ENCODE measurements at places on chromosomes 2 and 18.
A peak's percentile ranks its signal among the peaks of the same experiment; 100 is the strongest.

DNA sequence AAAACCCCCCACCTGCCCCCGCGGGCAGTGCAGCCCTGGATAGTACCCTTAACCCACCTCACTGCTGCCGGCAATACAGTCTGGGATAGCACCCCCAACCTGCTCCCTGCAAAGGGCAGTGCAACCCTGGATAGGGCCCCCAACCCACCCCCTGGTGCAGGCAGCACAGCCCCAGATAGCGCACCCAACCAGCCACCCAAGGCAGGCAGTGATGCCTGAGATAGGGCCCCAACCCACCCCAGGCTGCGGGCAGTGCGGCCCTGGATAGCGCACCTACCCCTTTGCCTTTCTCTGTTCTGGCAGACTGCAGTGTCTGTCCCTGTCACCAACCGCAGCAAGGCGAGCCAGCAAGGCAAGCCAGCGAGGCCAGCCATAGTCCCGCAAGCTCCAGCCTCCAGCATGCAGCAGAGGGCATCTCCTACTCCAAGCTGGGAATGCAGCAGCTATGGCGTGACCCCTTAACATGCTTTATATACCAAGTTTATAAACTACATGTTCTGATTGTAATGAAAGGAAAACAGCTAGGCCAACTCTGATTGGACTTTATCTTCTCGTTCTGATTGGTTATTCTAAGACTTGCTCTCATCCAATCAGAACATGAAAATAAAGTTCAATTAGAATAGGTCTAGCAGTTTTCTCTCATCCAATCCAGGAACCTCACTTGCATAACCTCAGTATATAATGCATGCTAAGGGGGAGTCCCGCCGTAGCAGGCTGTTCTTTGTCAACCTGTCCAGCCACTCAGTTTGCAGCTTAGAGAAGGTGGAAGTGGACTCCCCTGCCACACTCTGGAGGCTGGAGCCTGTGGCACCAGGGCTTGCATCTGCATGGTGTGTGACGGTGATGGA is 34.1 kb upstream of the ANKRD62 start:
- DNase-seq = no peak

DNA sequence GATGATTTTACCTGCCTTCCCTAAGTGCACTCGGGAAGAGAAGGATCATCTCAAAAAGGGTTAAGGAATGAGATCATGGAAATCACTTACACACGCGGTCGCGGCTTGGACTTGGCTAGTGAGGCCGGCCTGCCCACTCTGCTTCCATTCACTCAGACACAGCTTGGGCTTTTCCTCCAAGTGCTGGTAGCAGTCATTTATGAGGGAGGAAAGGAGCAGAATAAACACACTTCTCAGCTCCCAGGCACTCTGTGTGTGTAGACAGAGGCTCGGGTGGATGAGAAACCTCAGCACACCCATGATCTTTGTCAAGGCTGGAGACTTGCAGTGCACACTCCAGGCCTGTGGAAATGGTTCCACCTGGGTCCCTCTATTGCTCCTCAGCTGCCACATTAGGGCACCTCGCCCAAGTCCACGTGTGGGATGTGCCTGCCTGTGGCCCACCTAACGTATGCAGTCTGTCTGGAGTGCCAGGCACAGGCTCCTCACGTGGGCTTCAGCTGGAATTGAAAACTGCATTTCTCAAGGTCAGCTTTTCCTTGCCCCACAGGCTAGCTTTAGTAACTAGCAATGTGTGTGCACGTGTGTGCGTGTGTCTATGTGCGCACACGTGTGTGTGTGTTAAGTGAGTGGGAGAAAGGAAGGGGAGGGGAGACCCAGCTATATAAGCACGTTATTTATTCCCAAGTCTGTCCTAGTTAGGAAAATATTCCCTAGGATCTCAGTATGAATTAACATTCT is 288.4 kb downstream of the SOX11 start:
- DNase-seq = no peak

DNA sequence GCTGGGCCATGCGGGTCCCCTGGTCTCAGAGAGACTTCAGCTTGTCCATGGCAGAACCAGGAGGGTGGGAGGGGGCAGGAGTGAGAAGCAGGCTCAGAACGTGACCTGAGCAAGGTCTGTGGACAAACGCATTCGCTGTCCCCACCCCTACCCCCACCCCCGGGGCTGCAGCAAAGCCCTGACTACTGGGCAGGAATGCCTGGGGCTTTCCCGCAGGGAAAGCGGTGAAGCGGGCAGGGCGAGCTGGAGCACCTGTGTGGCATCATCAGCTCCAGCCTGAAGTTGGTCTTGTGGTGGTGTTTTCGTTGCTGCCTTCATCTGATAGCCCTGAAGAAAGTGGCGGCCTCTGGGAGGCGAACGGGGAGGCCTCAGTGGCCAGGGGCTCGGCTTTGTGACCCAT is 26.1 kb upstream of the ALKAL2 start:
- DNase-seq = no peak

DNA sequence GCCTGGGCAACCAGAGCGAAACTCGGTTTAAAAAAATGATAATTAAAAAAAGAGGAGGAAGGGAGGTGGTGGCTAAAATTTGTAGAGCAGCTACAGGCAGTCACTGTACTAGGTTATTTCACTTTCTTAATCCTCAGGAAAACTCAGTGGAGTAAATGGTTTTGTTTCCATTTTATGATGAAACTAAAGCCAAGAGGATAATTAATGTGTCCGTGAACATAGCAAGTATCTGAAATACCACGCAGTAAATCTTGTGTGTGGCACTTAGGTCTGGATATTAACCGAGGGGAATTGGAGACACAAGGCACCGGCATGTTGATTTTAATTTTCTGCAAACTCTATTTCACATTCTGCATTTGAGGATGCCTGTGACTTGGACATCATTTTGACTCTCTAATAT is 14.5 kb downstream of the SH3BP4 start:
- DNase-seq = no peak

DNA sequence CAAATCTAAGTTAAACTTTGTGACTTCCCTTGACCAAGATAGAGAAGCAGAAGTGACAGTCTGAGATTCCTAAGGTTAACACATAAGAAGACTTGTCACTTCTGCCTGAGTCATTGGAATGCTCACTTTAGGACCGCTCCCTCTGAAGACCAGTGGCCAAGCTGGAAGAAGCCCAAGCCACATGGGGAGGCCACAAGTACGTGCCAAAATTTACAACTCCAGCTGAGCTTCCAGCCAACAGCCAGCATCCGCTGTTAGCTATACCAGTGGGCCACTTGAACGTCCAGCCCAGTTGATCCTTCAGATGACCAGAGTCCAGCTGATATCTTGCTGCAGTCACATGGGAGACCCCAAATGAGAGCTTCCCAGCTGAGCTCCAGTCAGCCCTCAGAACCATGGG is 18.1 kb upstream of the ANTXR1 start:
- no peak for DNase-seq

GRCh38 chr2:181911830-181912229 is 20.3 kb downstream of the ITPRID2 start:
- DNase-seq = no peak

- no peak for DNase-seq
These were observed 6.8 kb downstream of the AGXT start for GRCh38 chr2:240875228-240876034.

- DNase-seq = no peak
These were observed 22.7 kb downstream of the RUFY4 start for GRCh38 chr2:218091746-218092145.

DNA sequence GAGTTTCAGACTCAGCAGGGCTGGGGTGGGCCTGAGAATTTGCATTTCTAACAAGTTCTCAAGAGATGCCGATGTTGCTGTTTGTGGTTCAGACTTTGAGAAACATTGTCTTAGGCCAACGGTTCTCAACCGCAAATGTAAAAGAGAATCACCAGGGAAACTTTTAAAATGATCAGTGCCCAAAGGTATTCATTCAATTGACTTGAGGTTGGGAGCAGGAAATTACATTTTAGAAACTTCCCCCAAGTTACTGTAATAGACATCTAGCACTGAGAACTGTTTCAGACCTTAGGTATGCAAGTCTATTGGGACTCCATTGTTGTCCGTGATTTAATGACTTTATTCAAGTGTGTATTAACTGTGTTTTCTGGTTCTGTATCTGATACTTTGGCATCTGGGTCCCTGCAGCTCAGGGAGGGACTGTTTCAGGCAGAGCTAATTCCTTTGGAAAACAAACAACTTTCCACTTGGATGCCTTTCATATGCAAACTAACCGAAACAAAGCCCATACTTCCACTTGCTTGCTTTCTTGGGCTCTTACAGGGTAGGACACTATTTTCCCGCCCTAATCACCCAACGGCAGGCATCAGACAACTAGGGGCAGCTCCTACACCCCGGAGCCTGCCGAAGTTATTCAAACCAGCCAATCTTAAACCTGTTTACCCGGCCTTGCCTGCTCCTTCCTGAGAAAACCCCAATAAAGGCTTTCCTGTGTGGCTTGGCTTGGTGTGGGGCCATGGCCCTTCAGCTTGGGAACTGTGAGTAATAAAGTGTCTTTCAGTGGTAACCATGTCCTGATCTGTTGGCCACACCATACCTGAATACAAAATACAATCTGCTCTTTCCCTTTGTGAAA is 97.6 kb downstream of the POLE4 start:
- DNase-seq = no peak

GRCh38 chr2:38599706-38600105 is 3.0 kb downstream of the HNRNPLL start:
- no peak for DNase-seq

GRCh38 chr2:112472547-112473263 is 9.3 kb upstream of the TTL start:
- DNase-seq = no peak

GRCh38 chr18:32177530-32177929 is 12.3 kb upstream of the MEP1B start:
- no peak for DNase-seq

DNA sequence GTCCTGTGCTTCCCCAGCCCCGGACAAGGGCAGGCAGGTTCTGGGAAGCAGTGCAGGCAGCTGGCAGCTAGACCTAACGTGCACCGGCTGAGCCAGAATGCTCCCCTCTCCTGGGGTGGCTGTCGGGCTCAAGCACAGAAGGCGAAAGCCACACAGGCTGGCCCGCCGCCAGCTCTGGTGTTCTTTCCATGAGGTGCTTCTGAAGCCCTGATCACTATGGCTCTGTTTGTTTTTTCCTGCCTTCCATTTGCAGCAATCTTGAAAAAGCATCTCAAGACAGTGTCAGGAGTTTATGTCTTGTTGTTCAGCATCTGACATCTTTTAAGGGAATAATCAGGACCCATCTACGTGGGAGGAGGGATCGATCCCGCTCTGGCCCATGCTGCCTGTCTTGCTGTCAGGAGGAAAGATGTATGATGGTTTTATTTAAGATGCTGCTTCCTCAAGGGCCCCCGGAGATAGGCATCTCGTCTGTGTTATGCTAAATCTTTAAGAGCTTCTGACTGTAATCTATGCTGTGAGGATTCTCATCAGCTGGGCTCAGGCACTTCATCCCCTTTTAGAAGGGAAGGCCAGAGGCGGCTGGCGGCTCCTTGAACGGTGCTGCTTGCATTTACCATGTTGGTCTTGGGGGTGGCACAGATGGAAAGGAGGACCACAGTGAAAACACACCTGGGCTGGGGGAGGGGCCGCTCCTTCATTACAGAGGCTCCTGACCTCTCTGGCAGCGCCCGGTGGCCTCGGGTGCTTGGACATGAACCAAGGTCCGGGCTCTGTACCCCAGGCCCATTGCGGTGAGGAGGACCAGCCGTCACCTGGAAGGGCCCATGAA is 118.5 kb upstream of the HDAC4 start:
- DNase-seq = peak; percentile 75

- no peak for DNase-seq
These were observed 151.3 kb upstream of the SERPINE2 start for GRCh38 chr2:224190234-224190935.

- DNase-seq = no peak
These were observed 9.5 kb upstream of the MALL start for GRCh38 chr2:110124939-110125691.

- no peak for DNase-seq
These were observed 20.1 kb upstream of the TCF7L1 start for GRCh38 chr2:85112906-85113625.

GRCh38 chr2:62923242-62923641 is 127.4 kb upstream of the OTX1 start:
- DNase-seq = no peak

DNA sequence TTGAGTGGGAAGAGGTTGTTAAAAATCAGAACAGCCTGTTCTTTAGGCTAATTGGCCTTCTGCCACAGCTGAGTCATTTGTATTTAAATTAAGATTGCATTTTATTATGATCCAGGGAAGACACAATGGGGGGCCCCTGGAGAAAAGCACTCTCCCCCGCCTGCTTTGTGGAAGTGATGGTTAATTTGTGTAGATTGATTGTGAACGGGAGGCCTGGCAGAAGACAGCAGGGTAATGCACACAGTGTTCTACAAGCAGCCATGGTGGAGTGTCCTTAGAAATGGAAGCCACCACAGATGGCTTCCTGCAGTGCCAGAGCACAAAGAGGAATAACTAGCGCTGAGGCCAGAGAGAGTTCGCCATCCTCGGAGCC is 19.6 kb downstream of the RAMP1 start:
- no peak for DNase-seq

- DNase-seq = no peak
These were observed 11.5 kb downstream of the NTSR2 start for GRCh38 chr2:11658208-11659114.

- no peak for DNase-seq
These were observed 144.9 kb upstream of the ERBB4 start for GRCh38 chr2:212683346-212684097.

DNA sequence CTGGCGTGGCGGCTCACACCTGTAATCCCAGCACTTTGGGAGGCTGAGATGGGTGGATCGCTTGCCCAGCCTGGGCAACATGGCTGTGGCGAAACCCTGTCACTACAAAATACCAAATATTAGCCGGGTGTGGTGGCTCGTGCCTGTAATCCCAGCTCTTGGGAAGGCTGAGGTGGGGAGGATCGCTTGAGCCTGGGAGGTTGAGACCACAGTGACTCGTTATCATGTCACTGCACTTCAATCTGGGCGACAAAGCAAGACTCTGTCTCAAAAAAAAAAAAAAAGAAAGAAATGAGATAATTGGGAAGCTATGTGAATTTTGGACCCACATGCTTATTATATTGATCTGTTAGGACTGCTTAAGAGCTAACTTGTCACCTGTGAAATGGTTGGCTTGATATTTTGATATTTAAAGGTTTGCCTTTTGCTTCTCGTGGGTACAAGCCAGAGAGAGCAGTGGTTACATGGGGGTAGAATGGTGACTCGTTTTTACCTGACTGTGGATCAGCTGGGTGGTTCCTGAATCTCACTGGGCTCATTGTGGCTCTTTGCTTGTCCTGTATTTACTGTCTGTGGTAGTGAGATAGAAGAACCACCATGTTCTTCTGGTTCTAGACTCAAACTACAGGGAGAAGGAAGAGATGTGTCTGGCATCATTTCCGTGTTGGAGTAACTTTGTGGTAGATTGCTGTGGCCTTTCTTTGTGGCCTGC is 28.9 kb downstream of the ZNF532 start:
- DNase-seq = no peak

GRCh38 chr2:169983506-169983905 is 156.3 kb downstream of the UBR3 start:
- DNase-seq = no peak
